ENCODE measurements at places on chromosomes 3 and 15.

GRCh38 chr15:61017627-61018026, 211.5 kb downstream of the RORA start:
- no peak for DNase-seq

- no peak for DNase-seq
These were observed 62.9 kb downstream of the SERPINI1 start for GRCh38 chr3:167798443-167798842.

DNA sequence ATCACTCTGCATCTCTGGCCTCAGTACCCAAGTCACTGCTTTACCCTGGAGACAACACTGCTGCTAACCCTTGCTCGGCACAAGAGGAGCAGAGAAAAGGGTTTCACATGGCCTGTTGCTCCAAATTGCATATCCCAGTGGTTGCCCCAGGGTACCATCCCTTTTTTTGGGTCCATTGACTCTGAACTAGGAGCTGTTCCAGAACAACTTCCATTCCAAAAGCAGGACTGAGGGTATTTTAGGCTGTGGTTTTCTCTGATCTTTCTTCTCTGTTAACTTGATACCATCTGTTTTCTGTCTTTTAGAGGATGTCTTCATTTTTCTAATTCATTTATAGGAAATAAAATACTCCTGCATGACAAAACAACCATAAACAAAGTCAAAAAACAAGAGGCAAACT, 17.3 kb upstream of the RYK start:
- DNase-seq, result no peak

DNA sequence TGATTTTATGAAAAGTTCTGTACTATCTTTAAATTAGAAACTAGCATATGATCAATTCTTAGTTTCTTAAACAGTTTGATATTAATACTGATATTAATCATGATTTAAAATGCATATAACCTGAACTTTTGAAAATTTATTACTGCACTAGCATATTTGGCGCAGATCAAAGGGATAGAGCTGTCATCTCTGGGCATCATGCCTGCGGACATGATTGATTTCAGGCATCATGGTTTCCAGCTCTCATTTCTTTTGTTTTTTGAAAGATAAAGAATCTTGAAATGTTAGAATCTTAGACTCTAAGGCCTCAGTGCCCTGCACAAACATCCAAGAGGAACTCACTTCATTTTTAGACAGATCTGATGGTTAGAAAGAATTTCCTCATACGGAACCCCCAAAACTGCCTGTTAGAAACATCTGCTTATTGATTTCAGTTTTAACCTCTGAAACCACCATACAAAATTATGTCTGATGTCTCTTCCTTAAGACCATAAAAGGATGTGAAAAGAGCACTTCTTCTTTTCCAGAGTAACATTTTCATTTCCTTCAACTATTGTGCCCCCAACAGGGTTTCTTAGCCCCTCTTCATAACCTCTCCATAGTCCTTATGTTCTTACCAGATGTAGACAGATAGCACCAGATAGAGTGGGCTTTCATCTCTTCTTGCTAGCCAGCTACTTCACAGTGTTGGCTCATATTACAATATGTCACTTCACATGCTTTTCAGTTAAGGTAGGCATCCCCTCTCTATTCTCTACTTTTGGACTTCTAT, 110.8 kb downstream of the BBX start:
- DNase-seq, result no peak

DNA sequence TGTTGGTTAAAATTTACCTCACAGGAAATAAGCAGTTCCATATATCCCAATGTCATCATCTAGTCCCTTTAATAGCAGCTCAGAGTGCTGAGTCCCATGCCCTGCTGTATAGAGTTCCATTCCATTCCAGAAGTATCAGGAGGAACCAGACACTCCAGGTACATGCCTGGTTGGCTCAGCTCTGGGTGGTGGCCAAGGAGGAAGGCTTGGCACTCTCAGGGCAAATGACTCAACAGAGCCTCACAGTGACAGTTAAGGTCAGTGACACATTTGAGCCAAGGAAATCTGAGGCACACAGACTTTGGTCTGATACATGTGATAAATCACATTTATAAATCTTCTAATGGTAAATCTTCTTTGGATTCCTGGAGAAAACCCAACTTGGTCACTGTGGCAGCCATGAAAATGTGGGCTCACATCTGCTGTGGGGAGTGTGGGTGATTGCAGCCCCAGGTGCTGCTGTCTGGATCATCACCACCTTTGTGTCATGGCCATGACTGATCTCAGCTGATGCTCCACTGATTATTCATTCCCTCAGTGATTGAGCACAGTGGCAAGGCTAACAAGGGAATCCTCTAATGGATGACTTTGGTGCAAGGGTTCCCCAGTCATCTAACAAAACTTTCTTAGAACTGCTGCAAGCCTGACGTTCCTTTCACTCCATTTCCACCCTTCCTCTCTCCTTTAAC, 9.3 kb downstream of the HHLA2 start:
- DNase-seq, result no peak

DNA sequence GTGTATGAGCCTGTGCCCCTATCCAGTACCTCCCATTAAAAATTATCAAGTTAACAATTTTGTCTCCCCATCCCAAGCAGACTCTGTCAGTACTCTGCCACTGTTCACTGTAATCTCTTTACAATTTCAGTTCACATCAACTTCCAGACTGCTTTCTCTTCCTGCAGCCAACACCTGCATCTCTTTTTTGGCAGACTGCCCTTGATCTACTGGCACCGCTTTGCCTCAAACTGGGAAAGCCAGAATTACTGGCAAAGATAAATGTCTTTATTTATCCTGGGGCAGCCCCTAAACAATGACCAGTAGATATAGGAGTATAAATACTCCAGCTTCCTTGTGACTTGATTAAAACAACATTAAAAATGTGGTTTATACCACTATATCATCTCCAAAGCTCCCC, 494.1 kb downstream of the ZNF385D start:
- no peak for DNase-seq

DNA sequence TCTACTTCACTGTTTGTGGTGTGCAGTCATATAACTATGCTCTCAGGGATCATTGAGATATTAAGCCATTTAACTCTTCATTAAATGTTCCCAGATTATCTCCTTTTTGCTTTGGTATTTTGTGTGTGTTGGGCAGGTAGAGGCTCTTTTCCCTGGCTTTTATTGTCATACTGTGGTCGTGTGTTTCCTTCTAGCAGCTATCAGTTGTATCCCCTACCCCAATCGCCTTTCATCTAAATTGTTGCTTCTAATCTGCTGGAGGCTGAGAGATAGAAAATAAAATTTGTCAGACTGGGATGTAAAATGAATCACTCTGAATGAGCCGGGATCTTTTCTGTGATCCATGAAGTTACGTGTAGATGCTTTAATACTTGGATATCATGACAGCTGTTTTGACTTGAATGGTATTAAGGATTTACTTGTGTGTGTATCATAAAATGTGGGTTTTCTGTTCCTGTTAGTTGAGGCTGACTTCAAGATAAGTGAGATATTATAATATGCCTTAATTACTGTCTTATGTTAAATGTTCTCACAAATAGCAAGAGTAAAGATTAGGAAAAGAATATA, 9.2 kb downstream of the NFKBIZ start:
- DNase-seq, result no peak

GRCh38 chr3:66931699-66932098, 66.4 kb upstream of the KBTBD8 start:
- DNase-seq, result no peak

- no peak for DNase-seq
These were observed 93.6 kb upstream of the OSTN start for GRCh38 chr3:191105418-191105817.

DNA sequence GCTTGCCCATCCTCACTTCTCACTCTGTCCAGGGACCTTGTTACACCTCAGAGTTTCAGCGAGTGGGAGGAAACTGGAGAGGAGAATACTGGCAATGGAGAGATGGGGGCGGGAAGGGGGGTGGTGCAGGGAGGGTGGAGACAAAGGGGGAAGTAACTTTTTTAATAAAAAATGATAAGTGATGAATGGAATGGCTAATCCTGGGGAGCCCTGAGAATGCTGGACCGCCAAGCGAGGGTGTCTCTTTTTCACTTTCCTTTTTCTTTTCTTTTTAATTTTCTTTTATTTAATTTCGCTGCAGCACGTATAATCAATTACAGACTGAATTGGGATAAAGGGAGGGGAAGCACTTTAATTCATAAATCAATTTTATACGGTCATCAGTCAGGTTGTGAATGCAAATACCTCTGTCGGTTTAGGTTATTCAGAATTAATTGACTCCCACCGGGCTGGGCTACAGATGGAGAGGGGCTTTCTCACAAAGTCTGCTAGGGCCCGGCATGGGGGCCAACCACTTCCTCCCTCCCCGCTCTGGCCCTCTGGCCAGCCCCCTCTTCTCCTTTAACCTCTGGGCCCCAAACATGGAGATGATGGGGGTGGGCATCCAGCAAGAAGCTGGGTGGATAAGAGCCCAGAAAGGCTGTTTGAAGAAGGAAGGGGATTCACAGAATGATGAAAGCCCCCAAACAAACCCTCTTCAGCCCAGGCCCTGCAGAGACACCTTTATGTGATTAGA, 106.8 kb upstream of the BOC start:
- no peak for DNase-seq

DNA sequence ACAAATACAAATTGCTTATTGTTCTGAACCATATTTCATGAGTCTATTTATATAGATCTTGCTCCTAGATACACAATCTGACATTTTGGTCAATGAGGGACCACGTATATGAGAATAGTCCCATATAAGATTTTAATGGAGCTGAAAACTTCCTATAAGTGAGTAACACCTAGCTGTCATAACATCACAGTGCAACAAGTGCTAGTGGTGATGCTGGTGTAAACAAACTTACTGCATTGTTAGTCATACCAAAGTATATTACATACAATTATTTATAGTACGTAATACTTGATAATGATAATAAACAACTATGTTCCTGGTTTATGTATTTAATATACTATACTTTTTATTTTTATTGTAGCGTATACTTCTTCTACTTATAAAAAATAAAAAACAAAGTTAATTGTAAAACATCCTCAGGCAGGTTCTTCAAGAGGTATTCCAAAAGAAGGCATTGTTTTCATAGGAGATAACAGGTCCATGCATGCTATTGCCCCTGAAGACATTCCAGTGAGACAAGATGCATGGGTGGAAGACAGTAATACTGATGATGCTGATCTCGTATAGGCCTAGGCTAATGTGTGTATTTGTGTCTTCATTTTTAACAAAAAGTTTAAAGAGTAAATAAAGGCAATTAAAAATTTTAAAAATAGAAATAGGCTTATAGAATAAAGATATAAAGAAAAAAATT, 46.8 kb upstream of the NAALADL2 start:
- DNase-seq, result no peak

DNA sequence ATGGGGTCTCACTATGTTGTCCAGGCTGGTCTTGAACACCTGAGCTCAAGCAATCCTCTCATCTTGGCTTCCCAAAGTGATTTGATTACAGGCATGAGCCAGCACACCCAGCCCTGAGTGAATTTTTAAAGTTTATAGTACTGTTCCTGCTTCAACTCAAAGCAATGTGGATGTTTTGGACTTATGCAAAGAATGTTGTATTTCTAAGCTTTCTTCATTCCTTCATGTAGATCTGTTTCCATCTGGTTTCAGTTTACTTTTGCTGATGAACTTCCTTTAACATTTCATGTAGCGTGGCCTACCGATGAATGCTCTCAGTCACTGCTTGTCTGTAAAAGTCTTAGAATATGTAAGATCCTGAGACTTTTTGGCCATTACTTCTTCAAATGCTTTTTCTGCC, 23.2 kb downstream of the NRG4 start:
- DNase-seq, result no peak
